Activated CD4-positive, alpha-beta T cell treated with anti-CD3 and anti-CD28 coated beads, Interleukin-2, amount 10 ng/mL, durations not matched to agents 24 days and 14 days (primary cell): ENCODE measurements at places on chromosomes 5 and 9.

DNA sequence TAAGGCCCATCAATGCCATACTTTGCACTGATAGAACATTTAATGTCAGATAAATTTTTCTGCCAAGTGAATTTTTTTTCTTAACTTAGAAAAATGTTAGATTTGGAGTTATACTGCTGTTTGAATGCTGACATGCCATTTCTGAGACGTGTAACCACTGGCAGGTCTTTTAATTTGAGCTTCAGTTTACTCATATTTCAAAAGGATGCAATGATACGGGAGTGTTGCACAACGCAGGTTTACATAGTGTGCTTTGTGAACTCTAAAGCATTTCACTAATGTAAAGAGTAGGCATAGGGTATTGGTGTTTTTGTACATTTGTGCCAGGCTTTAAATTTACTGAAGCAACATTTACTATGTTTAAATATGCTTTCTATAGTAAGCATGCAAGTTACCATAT is 4.2 kb downstream of the ZBTB43 start:
- no peak overlapping the region for H3K4me3 ChIP-seq
- no peak for DNase-seq
- H3K4me1 ChIP-seq: peaks cover 33% of the 10 kb centered on the region
- no peak overlapping the region for H3K27ac ChIP-seq
- peaks cover 2% of the 10 kb centered on the region for H3K27me3 ChIP-seq

GRCh38 chr5:52708463-52708862 is 79.3 kb upstream of the ITGA1 start:
- no peak for DNase-seq
- H3K27me3 ChIP-seq: peaks cover 2% of the 10 kb centered on the region
- H3K36me3 ChIP-seq: peaks cover 2% of the 10 kb centered on the region

DNA sequence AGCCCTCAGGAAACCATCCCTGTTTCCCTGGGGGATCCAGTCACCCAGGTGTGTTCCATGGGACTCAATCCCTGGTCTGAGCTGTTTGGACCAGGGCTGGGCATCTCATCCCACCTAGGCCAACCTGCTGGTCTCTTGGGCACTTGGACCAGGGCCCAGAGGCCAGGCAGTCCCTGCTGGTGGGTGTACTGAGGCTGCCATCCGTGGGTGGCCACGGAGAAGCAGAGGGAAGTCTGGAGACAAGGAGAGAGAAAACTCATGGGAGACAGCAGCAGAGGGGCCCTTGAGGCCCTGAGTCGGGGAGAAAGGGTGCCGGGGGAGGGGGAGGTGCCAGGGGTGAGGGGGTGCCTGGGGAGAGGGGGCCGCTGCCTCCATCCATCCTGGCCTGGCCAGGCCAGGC is 247.8 kb downstream of the PBX3 start:
- H3K36me3 ChIP-seq: no peaks in the 10 kb centered on the region
- no peak for DNase-seq
- H3K27ac ChIP-seq: no peak overlapping the region
- no peaks in the 10 kb centered on the region for H3K27me3 ChIP-seq
- H3K4me3 ChIP-seq: no peak overlapping the region
- no peaks in the 10 kb centered on the region for H3K4me1 ChIP-seq

GRCh38 chr5:125877248-125877647 is 546.0 kb upstream of the GRAMD2B start:
- H3K4me1 ChIP-seq: no peaks in the 10 kb centered on the region
- H3K27me3 ChIP-seq: no peaks in the 10 kb centered on the region
- H3K27ac ChIP-seq: no peak overlapping the region
- H3K36me3 ChIP-seq: no peaks in the 10 kb centered on the region
- no peak overlapping the region for H3K4me3 ChIP-seq

- H3K36me3 ChIP-seq: no peaks in the 10 kb centered on the region
- H3K4me3 ChIP-seq: no peak overlapping the region
- H3K27me3 ChIP-seq: peaks cover 22% of the 10 kb centered on the region
- H3K27ac ChIP-seq: no peak overlapping the region
- H3K4me1 ChIP-seq: no peaks in the 10 kb centered on the region
Observed at GRCh38 chr5:67381236-67381880, 184.8 kb upstream of the CD180 start.

GRCh38 chr5:154607746-154608145 is 129.7 kb upstream of the HAND1 start:
- H3K27me3 ChIP-seq: peaks cover 68% of the 10 kb centered on the region
- peaks cover 3% of the 10 kb centered on the region for H3K4me1 ChIP-seq
- H3K27ac ChIP-seq: no peak overlapping the region
- no peak for DNase-seq
- H3K36me3 ChIP-seq: no peaks in the 10 kb centered on the region

GRCh38 chr5:7794311-7794710 is 56.6 kb downstream of the CFAP90 start:
- H3K4me3 ChIP-seq: no peak overlapping the region
- H3K27ac ChIP-seq: no peak overlapping the region
